Stimulated activated CD4-positive, alpha-beta T cell treated with anti-CD3 and anti-CD28 coated beads, Interleukin-1b, Interleukin-23, amount 100 ng/mL, for 1 hour (primary cell): ENCODE measurements at places on chromosomes 11 and 22.

DNA sequence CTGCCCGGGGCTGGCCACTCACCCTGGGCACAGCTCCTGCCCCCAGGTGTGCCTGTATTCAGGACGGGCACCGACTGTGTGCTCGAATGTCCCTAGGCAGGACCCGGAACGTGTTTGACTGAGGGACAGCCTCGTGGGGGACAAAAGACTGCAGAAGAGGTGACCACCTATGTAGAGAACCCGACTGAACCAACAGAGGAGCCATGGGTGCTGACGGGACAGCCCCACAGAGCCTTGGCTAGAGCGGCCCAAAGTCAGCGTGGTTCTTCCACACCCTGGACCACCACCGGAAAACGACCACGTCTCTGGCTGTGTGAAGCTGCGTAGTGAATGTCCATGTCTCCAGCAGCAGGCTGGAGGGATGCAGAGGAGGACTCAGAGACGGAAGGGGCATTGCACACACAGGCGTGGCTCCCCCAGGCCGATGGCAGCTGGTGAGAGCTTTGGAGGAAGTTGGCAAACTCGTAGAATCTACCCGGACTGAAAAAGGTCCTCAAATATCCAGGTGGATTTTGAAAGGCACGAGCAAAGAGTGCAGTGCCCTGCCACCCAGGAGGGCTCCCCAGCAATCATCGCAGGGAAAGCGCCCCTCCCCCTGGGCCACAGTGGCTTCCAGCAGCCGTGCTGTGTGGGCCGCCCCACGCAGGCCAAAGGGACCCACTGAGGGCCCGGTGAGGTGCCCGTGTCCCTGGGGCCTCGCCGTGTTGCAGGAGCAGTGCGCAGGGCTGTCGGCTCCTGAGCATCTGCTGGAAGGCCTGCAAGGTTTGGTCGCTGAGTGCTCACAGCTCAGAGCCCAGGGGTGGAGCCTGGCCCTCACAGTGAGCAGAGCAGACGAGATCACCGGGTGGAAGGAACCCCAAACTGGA, 17.5 kb upstream of the MUC5B start:
- DNase-seq, result no peak

- no peak for DNase-seq
Observed at GRCh38 chr22:32564170-32565001, 89.8 kb downstream of the FBXO7 start.

GRCh38 chr11:71490044-71490730, 36.9 kb upstream of the KRTAP5-7 start:
- no peak for DNase-seq

DNA sequence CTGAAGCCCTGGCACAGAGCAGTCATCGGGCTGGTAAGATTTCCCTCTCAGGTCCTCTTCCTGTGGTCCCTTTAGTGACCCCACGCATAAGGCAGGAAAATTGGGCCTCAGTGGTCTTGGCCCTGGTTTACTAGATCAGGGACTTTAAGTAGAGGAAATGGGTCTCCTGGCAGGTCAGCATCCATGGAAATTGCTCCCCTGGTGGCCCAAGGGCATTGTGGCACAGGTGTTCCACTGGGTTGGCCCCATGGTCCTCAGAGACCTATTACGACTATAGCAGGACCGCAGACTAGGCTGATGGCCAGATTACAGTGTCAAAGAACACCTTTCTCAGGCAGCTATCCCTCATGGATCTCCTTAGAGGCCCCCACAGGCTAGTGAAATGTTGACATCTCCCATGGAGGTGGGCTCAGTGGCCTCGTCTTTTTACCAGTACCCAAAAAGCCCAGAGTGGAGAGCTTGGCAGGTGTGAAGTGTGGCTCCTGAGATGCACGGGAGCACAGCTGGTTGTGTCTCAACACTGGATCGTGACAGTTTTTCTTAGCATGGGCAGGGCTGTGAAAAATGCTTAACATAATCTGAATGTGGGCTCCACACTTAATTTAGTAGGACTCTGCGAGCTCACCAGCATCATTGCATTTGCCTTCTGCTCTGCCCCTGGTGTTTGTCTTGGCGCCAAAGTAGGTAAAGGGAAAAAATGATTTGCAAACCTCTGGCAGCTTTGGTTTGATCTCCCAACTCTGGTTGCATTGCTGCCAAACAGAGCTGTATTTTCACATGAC, 74.2 kb downstream of the ZBTB16 start:
- no peak for DNase-seq

DNA sequence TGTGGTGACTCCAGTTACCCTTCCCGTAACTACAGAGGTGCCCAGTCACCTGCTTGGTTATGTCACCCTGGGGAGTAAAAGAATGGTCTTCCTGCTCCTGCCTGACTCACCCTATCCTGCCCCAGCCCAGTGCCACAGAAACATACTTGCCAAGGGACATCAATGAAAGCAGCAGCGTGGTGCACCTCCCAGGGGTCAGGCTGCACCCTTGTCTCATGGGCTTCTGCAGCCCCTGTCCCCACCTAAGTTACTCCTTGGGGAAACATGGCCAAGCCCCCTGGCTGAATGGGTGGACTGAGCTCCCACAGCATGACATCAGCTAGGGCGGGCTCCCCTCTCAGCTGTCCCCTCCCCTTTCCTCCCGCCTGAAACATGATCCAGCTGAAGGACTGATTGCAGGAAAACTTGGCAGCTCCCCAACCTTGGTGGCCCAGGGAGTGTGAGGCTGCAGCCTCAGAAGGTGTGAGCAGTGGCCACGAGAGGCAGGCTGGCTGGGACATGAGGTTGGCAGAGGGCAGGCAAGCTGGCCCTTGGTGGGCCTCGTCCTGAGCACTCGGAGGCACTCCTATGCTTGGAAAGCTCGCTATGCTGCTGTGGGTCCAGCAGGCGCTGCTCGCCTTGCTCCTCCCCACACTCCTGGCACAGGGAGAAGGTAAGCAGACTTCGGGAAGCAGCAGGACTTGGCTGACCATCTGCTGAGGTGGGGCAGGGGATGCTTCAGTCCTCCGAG, at the start of gene HTR3A:
Gene HTR3A (plus strand): TSS at position 368 of the 730 bp plus-strand sequence. CDS start 218 bp downstream, at position 586.
- no peak for DNase-seq

DNA sequence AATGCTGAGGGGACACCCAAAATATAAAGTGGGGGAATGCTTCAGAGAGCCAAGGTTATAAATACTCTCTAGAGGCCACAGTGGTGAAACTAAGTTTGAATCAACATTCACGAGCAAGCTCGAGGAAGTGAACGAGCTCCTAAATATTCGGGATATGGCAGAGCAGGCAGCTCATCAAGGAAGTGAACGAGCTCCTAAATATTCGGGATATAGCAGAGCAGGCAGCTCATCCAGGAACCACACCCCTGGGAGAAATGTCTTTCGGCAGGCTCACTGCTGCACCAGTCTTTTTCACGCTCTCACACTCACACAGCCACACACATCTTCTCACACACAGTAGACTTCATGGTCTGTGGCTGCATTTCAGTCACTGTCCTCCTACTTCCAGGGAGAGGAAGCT, 787.5 kb downstream of the OPCML start:
- no peak for DNase-seq

DNA sequence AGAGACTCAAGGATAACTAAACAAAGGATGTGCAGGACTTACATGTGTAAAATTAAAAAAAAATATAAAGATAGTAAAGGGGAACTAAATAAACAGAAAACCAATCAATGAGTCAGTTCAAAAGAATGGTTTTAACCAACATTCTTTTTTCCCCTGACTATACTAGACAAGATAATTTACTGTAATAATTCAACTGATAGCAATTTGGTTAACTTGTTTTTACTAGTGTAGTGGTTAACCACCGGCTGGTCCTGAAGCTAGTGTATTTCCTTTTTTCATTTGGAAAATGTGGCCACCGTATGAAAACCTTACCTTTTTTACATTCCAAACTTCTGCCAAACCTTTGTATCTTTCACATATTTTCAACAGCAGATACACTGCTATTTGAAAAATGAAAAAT, 123.1 kb downstream of the ARHGAP42 start:
- no peak for DNase-seq

DNA sequence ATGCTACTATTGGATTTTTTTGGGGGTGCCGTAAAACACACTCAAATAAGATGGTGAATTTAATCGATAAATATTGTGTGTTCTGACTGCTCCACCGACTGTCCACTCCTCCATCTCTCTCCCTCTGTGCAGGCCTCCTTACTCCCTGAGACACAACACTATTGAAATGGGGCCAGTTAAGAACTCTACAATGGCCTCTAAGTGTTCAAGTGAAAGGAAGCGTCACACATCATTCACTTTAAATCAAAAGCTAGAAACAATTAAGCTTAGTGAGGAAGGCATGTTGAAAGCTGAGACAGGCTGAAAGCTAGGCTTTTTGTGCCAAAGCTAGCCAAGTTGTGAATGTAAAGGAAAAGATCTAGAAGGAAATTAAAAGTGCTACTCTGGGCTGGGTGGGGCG, 156.7 kb downstream of the CTTN start:
- no peak for DNase-seq

DNA sequence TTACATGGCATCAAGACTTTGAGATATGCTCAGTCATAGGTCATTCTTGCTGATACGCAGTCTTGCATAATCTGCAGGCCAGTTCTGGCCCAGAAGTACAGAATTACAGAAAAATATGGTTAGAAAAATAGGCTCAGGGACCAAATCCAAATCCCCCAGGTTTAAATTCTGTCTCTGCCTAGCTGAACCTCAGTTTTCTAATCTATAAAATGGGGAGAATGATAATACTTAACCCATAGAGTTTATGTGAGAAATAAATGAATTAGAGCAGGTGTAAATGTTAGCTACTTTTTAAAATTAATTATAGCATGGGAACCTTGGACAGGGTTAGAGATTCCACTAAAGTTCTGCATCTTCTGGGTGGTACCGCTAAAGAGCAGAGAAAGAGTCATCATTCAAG, 52.3 kb upstream of the FAM181B start:
- DNase-seq, result no peak

DNA sequence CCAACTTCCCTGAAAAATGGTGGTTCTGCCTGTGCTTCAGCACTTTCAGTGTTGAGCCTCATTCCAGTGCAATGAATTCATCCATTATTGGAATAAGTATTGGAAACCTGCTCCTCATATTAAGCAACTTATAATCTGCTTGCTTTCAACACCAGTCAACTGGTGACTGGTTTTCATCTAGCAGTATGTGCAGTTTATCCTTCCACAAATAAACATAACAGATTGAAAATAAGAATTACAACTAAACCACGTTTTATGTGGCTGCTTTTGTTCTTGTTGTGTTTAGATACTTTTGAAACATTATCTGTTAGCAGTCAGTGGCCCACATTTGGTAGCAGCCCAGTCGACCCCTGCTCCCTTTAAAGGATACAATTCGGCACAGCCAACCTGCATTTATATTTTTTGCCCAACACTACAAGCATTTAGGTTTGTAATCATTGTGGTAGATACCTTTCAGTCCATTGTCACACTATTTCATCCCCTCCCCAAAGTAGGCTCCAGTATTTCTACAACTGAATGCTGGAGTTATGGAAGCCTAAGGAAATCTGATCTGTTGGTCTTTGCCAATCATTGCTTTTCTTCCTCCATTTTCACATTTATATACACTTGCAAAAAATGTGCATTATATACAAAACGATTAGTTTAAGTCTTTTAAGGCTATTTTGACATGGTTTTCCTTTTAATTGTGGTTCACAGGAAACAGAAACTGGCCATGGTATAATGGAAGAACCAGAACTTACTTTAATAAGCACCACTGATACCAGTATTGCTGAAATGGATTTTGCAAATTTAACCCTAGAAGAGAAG, 13.1 kb downstream of the TAF1D start:
- no peak for DNase-seq

GRCh38 chr11:113840932-113841664, 34.3 kb downstream of the USP28 start:
- no peak for DNase-seq

DNA sequence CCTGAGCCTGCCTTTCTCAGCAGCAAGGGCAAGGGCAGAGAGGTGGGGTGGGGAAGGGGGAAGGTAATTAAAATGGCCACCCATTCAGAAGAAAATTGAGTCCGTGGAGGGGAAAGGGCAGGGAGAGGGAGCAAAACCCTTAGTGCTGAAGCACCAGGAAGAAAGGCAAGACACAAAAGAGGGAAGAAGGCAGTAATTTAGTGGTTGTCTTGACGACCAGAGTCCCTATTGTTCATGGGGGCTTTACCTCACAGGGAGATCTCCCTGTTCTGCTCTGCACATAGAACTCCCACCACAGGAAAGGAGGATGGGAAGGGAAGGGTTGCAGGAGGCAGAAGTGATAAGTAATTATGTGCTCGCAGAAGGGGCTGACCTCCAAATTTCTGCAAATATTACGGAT, 23.4 kb downstream of the SNX19 start:
- no peak for DNase-seq

DNA sequence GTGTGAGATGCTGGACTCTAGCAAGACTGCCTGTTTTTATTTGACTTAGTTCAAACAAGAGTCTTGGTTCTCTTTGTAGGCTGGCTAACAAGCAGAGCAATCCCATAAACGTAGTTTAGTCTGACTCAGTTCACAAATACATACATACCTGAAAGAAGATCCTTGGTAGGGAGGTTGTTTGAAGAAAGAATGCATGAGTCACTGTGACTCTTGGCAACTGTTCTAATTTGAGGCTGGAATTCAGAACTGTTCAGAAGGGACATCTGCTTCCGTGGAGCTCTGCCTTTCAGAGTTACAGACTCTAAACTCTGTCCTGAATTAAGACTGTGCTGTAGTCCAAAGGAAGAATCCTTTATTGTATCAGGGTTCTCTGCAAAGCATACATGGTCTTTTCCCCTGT, 32.2 kb downstream of the C2CD3 start:
- no peak for DNase-seq

DNA sequence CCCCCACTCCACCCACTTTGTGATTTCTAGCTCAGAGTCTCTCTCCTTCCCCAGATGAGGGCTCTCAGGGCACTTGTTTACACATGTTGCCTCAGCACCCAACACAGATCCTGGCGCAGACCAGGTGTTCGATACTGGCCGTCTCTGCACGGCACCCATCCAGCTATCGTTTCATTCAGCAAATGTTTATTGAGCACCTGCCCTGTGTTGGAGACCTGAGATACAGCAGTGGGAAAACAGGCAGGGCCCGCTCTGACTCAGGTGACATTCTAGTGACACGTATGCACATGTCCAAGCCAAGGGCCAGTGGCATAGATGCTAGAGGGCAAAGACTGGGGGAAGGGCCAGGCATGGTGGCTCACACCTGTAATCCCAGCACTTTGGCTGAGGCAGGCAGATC, 71.9 kb downstream of the NFAM1 start:
- no peak for DNase-seq

DNA sequence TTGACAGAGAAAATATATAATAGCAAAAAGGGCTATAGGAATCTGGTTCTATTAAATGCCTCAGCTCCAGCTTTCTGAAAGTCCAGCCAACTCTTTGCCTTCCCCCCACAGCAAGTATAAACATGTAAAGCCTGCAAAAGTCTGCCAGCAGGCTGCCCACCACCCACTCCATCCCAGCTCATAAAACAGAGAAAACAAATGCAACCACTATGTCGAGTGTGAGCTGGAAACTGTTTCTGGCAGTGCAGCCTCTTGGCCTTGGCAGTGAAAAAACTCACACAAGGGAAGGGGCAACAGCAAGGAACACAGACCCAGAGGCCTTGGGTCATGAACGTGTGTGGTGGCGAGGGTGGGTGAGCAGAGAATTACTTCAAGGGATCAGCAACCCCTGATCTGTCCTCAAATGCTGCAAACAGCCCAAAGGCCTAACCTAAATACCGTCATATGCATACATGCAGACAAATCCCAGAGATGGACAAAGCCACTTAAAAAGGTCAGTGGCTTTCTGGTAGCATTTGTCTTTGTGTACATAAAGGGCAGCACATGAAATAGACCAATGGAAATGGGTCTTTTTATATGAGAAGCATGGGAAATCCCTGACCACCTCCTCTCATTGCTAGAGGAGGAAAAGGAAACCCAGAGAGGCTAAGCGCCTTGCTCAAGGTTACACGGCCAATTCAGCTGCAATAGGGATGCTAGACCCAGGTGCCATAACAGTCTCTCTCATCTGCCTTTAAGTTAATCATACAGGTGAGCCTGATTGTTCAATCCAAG, 74.8 kb downstream of the NAT10 start:
- DNase-seq, result no peak
